AG09309 (cell line): ENCODE measurements at places on chromosomes 6 and 20.

- no peak for DNase-seq
Observed at GRCh38 chr6:27547157-27548075, 74.5 kb upstream of the ZNF184 start.

DNA sequence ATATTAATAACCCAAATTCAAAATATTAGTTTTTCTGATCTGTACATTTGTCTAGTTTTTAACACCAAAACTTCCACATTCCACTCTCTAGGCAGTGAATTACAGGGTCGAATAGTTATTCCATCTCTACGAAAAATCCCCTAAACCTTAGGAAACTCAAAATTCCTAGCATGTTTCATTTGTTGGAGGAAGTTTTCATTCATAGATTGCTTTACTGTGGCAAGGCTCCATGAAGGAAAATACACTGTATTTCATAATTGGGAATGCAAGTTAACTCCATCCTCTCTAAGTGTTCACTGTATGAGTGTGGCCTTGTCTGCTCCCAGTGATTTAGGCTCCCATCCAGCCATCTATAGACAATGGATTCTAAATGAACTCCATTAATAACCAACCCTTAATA is 296.1 kb downstream of the TENT5A start:
- no peak for DNase-seq

DNA sequence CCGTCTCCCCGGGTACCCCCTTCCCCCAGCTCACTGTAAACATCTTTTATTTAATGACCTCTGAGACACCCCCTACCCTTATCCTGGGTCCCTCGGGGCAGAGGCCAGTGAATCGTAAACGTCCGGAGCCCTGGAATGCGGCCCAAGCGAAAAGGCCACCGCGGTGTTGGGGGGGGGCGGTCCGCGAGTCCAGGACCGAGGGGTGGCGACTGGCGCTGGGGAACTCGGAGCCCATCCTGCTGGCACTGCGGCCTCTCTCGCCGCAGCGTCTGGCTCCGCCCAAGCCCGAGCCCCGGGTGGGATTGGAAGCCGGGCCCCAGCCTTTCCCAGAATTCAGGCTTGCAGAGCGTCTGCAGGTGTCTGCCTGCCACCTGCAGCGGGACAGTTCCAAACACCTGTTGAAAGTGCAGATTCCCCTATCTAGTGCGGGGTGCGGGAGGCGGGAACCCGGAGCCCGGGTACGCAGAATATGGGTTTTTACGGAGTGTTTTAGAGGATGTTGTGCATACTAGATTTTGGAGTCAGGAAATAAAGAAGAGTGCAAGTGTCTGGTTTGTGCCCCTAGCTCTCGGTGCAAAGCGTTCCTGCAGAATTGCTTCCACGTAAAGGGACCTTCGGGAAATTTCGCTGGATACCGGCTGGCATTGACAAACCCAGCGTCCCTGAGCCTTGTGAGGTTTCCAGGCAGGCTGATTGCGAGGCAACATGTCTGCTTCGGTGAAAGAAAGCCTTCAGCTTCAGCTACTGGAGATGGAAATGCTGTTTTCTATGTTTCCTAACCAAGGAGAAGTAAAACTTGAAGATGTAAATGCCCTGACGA is 800 bp downstream of the RWDD2A start:
- no peak for DNase-seq

DNA sequence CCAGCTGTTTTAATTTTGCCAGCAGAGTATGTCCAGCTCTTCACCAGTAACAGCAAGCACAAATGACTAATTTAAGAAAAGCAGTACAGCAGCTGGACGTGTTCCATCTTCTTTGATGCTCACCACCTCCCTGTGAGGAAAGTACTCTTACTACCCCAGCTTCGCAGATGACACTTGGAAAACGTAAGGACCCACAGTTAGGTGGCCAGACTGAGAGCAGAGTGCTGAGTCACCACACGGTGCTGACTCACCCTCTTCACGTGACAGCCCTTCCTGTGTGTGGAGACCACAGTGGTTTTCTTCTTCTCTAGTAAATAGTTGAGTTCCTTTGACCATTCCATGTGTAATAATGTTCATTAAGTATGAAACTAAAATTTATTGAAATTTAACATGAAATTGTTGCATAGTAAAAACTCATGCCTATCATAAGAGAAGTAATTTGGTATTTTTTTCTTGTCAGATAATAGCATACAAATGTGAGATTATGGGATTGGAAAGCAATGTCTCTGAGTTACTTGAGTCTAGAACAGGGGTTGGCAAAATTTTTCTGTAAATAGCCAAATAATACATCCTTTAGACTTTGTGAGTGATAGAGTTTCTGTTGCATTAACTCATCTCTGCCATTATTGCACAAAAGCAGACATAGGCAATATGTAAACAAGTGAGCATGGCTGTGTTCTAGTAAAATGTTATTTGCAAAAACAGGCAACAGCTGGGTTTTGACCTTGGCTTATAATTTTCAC is 76.6 kb downstream of the SLX4IP start:
- DNase-seq: peak; percentile 87

GRCh38 chr6:155980768-155981079 is 525.1 kb upstream of the NOX3 start:
- no peak for DNase-seq
